ENCODE measurements at places on chromosomes 2 and 18.
A peak's percentile ranks its signal among the peaks of the same experiment; 100 is the strongest.

DNA sequence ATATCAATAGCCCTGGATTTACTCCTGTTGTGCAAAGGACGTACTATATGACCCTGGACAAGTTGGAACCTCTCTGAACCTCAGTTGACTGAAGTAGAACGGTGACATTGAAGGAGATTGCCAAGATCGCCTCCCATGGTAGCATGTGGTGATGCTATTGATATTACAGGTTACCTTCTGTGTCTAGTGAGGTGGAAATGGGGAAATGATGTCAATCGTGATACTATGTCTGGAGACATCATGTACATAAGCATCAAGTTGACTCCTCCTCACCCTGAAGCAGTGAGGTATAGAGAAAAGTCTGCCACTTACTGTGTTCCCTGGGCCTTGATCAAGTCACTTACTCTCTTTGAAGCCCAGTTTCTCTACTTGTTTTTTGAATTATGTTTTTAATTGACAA is 93.9 kb downstream of the KLF7 start:
- DNase-seq, result no peak

- no peak for DNase-seq
Observed at GRCh38 chr18:21904856-21905255, 164.3 kb downstream of the MIB1 start.

DNA sequence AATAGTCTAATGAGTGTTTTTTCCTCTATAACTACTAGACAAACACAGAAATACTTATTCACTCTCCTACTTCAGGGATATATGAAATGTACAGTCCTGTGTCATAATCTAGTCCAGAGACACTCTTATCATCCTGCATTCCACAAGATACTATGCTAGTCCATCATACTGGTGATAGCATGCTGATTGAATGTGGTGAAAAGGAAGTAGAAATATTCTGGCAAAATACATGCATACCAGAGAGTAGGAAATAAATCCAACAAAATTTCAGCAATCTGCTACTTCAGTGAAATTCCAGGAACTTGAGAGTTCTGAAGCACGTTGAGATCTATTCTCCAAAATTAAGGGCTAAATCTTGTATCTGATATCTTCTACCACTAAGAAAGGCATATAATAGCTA is 353.9 kb downstream of the PID1 start:
- no peak for DNase-seq

- no peak for DNase-seq
Observed at GRCh38 chr2:189086710-189087109, 92.9 kb downstream of the COL5A2 start.

DNA sequence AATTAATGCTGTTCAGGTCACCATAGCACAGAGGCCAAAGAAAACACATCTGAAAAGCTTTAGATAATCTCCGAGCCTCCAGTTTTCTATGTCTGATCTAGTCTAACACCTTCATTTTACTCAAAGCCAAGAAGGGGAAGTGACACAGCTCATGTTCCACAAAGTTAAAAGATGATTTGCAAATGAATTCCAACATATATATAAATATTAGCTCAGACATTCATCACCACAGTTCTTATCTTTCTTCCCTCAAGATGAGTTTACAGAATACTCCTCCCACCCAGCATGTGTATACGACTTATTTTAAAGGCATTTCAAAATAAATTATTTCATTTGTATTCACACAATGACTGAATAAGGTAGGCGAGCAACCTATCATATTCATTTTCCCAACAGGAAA is 82.4 kb downstream of the AAK1 start:
- DNase-seq, result no peak

DNA sequence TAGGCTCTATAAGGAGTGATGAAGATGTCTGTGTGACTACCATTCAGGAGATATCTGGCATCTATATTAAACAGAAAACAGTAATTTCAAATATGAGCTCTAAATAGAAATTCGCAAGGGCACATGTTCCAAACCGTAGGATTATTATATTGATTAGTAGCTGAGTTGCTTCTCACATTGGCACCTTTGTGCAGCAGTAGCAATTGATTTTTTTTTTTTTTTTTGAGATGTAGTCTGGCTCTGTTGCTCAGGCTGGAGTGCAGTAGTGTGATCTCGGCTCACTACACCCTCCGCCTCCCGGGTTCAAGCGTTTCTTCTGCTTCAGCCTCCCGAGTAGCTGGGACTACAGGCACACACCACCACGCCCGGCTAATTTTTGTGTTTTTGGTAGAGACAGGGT is 12.4 kb downstream of the BIRC6 start:
- DNase-seq, result no peak

GRCh38 chr2:1967242-1968208 is 223.2 kb upstream of the PXDN start:
- DNase-seq, result no peak

- peak; percentile 49 for DNase-seq
Observed at GRCh38 chr2:119659601-119660342, 19.2 kb upstream of the TMEM177 start.

GRCh38 chr18:71426441-71426840 is 1117.7 kb downstream of the CBLN2 start:
- no peak for DNase-seq

DNA sequence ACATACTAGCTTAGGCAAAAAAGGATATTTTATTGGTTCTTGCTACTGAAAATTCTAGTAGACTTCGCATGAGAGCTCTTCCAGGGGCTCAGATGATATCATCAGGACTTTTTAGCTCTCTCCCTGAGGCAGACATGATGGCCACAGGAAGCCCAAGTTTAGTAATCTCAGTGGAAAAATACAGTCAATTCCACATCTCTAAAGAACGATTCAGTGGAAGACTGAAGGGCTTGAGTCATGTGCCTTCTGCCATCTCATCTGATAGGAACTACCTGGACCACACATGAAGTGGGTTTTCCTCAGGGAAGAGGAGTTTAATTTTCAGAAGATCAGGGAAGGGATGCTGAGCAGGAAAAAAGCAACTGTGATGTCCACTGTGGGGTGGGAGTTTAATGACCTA is 117.3 kb downstream of the TTC27 start:
- DNase-seq, result no peak

Measured in activated T-cell treated with anti-CD3 and anti-CD28 coated beads, Interleukin-2, amount 50 U/mL, for 48 hours (primary cell).